ENCODE measurements at places on chromosomes 2 and 18.
A peak's percentile ranks its signal among the peaks of the same experiment; 100 is the strongest.

DNA sequence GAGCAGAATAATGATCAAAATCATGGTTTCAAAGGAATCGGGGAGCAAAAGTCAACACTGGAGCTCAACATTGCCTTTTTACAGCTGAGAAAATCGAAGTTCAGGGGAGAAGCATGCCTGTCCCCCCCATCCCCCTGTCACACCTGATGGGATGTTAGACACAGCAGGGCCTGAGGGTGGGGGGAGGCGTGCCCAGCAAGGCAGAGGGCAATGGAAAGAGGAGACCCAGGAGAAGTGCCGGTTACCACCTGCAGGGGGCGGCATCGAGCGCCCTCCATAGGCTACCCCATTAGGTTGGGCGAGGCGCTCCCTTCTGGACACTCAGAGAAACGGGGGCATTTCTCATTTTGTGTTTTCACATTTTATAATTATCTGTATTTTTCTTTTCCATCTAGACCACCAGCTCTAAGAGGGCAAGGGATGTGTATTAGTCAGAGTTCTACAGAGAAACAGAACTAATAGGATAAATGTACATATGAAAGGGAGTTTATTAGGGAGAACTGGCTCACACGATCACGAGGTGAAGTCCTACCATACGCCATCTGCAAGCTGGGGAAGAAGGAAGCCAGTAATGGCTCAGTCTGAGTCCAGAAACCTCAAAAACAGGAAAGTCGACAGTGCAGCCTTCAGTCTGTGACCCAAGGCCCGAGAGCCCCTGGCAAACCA, 271.3 kb downstream of the LRATD1 start:
- peak; percentile 67 for DNase-seq

DNA sequence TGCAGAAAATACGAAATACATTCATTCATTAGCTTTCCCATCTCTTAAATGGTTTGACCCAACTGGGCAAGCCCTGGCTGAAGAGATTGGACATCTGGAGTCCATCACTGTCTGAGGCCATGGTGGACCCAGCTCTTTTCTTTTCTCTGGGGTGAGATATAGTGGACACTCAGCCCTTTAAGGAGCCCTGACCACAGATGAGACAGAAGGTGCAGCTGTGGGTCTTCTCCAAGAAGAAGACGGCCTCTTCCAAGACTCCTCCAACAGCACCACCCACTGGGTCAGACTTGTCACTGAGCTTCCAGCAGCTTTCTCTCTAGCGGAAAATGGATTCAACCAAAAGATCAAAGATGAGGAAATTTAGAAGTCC, 27.2 kb downstream of the TWIST2 start:
- no peak for DNase-seq

- DNase-seq = no peak
These were observed 620.4 kb downstream of the XIRP2 start for GRCh38 chr2:167508709-167509108.

- DNase-seq = no peak
These were observed 46.2 kb upstream of the SNTG2 start for GRCh38 chr2:904246-905024.

GRCh38 chr2:67891642-67892041, 171.2 kb downstream of the C1D start:
- no peak for DNase-seq

GRCh38 chr2:184113696-184114403, 484.5 kb upstream of the ZNF804A start:
- DNase-seq = no peak

- DNase-seq = no peak
These were observed 8.5 kb downstream of the IRS1 start for GRCh38 chr2:226791056-226791486.
